Choroid plexus epithelial cell (primary cell): ENCODE measurements at places on chromosomes 11 and 22.

GRCh38 chr11:33980897-33981296 lies 70.6 kb upstream of the CAPRIN1 start:
- no peak for DNase-seq

DNA sequence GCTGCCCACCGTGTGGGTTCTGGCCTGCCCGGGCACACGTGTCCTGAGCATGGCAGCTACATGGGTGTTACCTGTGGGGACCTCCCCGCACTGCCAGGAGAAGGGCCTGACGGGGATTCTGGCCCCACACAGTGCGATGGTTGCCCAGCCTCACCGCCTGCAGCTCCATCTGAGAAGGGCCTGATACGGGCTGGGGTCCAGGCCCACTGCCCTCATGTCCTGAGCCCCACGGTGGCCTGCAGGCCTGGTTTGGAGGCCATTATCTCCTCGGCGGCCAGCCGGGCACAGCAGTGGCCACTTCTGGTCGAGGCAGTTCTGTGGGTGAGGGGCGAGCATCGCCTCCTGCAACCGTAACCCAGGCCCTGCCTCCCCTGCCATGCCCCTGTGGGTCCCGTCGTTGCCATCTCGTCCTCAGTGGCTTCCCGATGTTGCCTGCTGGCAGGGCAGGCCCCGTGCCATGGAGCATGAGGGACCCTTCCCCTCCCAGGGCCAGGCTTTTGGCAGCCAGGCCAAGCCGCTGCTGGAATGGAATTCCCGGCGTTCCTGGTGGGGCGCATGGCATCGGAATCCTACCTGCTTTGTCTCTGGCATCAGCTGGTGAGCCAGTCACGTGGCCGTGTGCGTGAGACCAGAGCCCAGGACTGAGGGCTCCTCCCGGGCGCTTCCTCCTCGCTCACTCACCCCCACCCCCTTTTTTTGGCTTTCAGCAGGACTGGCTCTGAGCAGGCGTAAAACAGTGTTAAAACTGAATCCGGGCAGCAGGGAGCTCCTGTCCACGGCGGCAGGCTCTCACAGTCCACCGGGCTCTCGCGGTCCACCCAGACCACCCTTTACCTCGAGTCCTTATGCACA lies 71.9 kb upstream of the PPARA start:
- DNase-seq = no peak

DNA sequence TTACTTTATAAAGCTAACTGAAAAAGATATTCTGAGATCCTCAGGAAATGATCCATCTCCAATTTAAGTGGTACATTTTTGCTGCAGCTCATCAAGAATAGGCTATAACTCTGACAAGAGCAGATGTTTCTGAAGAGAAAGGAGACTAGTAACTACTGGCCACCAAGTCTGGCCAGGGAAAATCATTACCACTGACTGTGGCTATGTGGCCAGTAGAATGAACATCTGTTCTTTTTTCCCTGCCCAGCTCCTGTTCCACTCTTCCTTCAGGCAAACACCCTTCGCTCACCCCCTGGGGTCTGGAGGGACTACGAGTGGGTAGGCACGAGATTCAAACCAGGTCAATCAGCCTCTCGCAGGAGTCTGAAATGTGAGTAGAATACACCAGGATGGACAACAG lies 23.9 kb downstream of the TMEM123 start:
- DNase-seq = no peak

GRCh38 chr11:64868904-64869570 lies 9.4 kb downstream of the EHD1 start:
- peak; percentile 77 for DNase-seq

GRCh38 chr11:17063171-17064002 lies 14.1 kb downstream of the RPS13 start:
- DNase-seq = peak; percentile 71

- DNase-seq = no peak
Observed at GRCh38 chr11:16749666-16750065, 11.2 kb downstream of the C11orf58 start.

DNA sequence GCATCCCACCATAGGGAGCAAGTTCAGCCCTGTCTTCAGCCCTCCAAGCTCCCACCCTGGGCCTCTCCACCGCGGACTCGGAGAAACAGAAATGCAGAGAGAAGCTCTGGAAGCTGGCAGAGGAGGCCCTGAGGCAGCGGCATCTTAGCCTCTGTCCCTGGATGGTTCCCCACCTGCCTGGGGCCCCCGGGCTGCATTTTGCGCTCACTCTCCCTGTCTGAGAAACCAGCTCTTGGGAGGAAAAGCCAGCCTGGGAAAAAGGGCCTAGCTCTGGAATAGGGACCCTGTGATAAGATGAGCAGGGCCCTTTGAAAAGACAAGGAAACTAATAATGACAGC lies 12.0 kb upstream of the SPI1 start:
- no peak for DNase-seq
